NCI-H1105 treated with DMSO at 0.1 percent for 48 hours (cell line): ENCODE measurements at places on chromosomes 6 and 20.
A peak's percentile ranks its signal among the peaks of the same experiment; 100 is the strongest.

DNA sequence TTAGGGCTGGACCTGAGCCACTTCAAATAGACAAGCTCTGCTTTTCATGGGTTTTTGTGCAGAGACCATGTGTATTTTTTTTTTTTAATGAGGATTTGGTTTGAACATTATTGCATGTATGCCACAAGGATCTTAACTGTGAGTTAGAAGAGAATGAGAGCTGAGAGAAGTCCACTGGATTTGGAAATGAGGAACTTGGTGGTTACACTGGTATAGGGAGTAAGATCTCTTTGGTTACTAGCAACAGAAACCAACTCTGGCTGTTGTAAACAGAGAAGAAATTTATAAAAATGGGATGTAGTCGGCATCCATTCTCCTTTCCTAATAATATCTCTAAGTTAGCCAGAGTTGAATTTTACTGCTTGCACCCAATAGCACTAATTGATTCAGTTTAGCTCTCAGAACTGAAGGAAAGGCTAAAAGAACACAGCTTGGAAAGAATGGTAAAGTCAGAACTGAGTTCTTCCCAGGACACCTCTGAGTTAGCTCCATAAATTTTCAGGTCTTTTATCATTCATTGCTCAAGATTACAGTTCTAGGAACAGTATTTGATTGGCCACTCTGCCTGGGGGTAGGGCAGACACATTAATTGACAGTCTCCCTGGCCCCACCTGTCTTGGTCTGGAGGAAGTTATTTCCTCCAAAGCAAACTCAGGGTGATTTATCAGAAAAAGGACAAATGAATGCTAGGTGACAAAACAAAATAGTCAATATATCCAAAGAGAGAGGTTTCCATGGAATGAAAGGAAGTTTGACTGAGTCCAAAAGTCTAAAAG is 3.9 kb upstream of the WFDC2 start:
- DNase-seq, result no peak

DNA sequence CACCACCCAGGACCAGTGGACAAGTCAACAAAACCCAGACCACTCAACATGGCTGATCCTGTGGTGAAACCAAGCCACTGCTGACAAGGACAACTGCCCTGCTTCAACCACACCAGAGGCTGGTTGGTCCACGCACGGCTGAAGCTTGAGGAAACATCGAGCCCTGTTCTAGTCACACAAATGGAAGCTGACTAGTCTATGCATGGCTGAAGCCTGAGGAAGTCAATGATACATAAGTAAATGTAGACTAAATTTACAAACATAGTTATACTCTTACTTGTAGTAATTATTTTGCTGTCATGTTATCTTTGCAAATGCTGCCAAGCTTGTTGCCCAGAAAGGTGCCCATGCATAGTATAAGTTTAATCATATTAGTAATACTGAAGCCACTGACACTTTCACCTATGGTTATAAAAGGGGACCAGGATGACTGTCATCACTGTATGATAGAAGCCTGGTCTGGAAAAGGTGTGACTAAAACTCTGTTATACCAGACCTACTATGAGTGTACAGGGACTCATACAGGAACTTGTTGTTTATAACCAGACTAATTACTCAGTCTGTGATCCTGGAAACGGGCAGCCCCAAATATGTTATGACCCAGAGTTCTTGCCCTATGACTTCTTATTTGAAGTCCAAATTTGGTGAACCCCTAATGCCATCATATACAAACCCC is 5.6 kb downstream of the IL22RA2 start:
- DNase-seq, result no peak

- no peak for DNase-seq
Measured at GRCh38 chr20:56827763-56828162, 198.7 kb downstream of the TFAP2C start.

- DNase-seq, result no peak
Measured at GRCh38 chr6:136866872-136867416, 44.6 kb downstream of the PEX7 start.

- DNase-seq, result no peak
Measured at GRCh38 chr6:163876391-163876790, 461.9 kb downstream of the QKI start.

DNA sequence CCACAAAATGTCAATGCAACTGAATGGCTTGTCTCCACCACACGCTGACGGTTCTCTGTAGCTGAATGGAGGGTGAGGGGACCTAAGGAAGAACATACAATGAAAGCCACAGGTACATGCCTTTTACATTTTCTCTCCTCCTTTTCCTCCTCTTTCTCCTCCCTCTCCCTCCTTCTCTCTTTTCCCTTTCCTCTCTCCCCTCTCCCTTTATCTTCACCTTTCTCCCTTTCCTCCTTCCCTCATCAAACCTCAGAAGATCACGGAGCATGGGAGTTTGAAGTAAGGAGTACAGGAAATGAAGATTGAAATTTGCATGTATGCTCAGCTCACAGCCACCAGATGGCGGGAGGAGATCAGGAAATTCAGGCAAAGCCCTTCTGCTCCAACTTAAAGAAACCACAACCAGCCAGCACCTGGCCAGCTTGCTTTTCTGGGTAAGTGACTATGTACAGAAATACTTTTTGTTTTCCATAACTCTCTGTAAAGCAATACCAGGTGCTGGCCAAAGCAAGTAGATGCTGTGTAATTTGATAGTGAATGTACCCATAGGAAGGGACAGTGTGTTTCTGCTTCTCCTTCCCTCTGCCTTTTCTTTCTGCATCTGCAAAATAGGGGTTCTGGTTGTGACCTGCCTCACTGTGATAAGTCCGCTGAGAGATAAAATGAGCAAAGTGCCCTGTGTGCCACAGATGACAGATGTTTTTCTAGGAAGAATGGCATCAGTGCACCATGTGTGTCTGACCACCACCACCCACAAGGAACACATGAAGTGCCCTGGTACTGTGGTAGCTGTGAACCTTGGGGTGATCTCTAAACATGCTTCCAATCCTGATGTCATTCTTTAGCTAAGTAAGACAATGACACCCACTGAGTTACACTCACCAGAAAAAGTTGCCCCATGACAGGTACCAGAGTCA is 18.6 kb upstream of the FOXO3 start:
- peak; percentile 82 for DNase-seq

GRCh38 chr6:12937971-12938370 is 221.4 kb downstream of the PHACTR1 start:
- DNase-seq, result no peak

DNA sequence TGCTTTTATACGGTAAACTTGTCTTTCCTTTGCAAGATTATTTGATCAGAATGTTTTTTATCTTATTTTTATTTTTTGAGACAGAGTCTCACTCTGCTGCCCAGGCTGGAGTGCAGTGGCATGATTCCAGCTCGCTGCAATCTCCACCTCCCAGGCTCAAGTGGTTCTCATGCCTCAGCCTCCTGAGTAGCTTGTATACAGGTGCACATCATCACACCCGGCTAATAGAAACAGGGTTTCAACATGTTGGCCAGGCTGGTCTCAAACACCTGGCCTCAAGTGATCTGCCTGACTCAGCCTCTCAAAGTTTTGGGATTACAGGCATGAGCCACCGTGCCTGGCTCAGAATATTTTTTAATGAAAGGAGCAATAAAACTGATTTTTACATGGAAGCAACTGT is 8.9 kb upstream of the LPIN3 start:
- DNase-seq, result no peak

DNA sequence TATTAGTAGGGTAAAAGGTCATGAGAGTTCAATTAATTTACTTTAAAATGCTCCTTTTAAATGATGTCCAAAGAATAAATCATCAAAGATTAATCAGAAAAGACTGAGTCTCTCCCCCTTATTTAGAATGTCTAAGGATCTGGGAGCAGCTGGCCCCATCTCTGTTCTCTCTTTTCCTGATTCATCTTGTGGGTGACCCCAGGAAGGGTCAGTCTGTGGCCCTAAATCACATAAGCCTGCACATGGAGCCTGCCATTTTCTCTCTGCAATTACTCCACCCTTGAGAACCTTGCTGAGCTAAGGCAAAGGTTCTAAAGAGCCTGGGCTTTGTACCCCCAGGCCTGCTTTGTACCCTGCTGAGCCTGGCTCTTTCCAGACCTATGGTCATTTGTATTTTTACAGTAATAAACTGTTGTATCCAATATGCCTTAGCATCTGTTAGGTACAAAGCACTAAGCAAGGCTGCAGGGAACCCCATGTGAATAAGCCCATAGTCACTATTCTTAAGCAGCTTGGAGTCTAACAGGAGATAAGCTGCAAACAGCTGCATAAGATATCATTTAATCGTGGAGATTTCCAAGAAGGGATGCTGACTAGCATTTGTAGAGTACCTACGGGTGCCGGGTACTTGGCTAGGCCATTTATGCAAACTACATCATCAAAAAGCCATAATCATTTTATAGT is 431.0 kb upstream of the MARCKS start:
- no peak for DNase-seq
